K562 (cell line): ENCODE measurements at places on chromosomes 2 and 18.

DNA sequence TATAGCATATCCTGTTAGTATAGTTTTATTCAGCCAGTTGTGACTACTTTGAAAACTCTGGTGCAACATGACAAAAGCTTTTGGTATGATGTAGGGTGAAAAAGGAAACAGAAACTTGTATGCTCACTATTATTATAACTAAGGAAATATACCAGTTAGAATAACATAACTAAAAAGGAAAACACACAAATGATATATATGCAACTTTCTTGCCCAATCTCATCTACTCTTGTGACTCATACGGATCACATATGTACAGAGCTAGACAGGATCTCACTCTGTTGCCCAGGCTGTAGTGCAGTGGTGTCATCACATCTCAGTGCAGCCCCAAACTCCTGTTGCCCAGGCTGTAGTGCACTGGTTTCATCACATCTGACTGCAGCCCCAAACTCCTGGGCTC lies 12.4 kb upstream of the TLK1 start:
- DNase-seq: no peak

DNA sequence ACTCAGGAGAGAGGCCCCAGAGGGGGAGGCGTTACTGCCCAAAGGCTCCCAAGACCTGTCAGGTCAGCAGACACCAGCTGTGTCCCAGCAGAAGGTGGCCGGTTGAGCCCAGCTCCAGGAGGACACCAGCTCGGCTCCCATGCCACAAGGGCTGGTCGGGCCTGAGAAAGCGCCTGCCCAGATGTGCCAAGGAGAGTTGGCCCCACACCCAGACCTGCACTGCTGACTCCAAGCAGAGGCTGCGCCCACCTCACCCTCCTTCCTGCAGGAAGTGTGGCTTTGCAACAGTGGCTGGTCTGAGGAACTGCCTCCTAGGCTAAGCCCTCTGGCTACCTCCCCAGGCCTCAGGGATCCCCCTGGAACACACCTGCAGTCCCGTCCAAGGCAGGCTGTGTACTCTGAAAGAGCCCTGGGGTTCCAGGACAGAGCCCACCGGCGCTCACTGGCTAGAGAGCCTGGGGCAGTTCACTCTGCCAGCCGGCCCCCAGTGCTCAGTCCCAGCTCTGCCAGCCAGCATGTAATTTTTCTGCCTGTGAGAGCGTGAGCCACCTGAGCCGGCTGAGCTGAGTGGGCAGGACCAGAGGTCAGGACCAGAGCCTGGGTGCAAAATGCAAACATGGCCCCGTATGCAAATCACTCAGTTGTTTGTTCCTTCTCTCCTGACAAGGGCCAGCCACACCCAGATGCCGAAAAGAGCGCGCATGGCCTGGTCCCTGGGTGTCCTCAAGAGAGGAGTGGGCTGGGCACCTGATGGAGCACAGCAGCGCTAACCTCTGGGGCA lies 36.9 kb upstream of the PTMA start:
- DNase-seq: no peak

DNA sequence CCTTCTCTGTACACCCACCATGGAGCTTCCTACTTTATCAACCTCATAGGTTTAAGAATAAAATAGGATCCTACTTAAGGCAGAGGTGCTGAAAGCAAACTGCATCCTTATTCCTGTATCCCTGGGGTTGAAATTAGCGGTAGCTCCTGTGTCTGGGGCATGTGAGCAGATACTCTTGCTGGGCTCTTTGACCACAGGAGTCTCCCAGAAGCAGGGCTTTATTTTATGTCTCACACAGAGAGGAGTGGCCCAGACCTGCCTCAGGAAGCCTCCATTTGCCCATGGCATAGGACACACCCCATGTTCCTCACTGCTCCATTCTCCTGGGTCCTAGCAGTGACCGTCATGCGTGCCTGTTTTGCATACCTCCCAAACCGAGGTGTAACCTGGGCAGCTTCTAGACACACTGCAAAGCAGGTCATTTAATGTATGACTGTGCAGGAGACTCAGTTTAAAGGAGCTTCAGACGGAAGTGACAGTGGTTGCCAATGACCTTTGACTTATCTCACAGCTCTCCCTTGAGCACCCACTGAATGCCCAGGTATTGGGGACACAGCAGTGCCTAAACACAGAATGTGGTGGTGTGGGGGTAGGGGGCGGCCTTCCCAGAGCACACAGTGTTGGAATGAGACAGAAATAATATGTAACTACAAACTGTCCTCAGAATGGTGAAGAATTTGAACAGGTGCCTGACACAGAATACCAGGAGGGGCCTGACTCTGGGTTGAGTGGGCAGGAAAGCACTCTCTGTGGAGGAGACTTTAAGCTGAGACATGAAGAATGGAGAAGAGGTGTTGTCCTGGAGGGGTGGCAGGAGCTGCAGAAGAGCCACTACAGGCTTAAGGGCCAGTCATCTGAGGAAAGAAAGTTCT lies 3.7 kb downstream of the TMEM37 start:
- no peak for DNase-seq

DNA sequence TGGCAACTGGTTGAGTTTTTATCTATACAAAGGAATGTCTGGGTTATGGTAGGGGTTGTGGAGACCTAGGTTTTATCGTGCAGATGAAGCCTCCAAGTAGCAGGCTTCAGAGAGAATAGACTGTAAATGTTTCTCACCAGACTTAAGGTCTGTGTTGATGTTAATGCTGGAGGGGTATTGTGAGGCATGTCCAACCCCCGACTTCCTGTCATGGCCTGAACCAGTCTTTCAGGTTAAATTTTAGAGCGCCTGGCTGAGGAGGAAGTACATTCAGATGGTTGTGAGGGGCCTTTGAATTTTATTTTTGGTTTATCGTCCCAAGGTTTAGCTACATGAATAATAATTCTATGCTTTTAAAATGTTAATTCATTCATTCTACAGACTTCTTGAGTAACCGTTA lies 435.1 kb downstream of the DLGAP1 start:
- DNase-seq: no peak

- no peak for DNase-seq
These were observed 91.2 kb upstream of the TMEM18 start for GRCh38 chr2:768451-768850.

GRCh38 chr18:7908681-7909299 lies 341.7 kb downstream of the PTPRM start:
- no peak for DNase-seq

DNA sequence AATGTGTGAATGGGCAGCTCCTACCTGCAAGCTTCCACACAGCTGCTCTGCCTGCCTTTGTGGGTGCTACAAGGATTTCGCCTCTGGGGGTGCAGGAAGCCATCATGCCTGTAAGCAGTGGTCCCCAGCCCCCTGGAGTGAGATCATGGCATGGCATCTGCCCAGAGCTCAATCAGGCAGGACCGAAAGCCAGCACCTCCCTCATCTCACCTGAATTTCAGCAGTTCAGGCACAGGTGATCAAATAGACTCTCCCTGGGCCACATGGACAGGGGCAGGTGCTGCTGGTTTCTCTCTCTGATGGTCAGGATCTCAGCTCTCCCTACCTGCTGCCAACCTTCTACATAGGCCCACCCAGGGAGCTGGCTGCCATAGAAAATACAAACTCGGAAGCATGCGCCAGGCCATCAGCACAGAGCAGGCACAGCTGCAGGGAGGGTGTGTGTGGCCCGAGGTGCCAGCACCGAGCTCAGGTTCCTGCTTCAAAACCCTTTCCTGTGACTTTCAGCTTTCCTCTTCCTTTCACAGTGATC lies 133.2 kb upstream of the ID2 start:
- no peak for DNase-seq

- no peak for DNase-seq
These were observed 42.9 kb downstream of the ARID5A start for GRCh38 chr2:96579422-96579821.

DNA sequence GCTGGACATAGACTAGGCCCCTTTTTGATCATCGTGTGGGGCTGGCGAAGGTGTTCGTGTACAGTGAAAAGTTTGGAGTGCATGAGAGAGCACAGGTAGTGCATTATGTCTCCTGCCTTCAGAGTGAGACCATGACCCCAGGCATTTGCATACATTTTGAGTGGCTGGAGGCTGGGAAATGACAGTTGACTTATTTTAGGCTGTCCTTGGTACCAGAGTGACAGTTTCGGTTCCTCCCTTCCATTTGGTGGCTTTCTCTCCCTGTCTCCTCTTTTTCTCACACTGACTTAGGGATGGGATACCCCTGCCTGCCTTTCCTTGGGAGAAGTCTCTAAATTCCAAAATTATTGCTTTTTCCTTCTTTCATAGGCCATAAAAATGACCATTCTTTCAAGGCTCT lies 20.1 kb downstream of the SERPINB12 start:
- no peak for DNase-seq

GRCh38 chr18:22816266-22817176 lies 116.6 kb upstream of the RBBP8 start:
- DNase-seq: no peak

GRCh38 chr2:199433204-199433832 lies 24.4 kb downstream of the SATB2 start:
- DNase-seq: no peak

DNA sequence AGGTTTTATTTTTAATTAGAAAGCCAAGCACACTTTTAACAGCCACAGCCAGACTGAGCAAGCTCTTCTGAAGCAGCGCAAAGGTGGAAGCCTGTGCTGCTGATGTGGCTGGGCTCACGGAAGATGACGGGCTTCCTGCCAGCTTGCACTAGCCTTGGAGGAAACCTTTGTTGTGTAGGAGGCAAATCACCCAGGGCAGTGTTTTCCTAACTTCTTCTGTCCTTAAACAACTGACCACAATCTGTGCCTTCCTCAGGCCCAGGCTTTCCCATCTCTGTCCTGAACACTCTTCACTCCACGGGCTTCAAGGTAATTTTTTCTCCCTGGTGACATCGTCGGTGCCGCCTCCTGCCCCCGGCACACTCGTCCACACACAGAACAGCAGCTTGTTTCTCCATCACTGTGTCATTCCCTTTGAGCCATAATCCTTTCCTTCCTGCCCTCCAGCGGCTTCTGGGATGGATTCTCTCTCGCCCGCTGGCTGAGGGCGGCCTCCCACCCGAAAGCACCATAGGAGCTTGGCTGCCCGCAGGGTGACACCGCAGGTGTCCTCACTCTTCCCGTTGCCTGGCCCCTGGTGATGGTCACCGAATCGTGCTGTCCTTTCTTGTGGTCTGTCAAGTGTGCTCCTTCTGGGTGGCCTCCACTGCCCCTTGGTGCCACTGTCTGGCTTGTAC lies 31.1 kb upstream of the INHBB start:
- DNase-seq: no peak

DNA sequence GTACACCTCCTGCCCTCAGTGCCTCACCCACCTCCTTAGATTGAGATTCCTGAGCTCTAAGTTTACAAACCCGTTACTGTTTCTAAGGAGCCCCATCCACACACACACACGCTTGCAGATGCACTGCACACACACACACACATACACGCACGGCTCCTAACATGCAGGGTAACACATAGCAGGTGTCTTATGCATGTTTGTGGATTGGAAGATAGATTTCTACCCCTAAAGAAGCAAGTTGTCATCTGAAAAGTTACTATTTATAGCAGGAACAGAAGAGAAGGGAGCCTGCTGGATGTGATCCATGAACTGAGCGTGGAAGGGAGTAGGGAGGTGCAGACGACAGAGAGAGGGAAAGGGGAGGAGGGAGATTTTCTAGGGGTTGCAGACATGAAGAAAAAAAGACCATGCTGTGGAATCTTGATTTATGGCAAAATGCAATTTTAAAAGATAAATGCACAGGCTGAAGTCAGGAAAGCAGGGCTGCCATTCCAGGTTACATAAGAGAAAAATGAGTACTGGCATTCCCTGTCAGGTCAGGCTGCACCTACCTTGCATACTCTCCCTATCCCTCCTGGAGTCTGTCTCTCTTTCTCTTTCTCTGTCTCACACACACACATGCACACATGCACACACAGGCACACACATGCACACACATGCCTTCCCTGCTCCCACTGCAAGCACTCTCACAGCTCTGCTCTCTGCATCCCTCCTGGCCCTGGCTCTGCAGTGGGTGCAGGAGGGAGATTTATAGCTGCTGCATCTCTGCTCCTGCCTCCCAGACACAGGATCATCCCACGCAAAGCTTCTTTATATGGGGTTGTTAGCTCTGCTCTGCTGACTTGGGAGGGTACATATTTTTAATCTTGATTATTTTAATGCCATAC lies 192.6 kb upstream of the MYT1L start:
- DNase-seq: no peak

DNA sequence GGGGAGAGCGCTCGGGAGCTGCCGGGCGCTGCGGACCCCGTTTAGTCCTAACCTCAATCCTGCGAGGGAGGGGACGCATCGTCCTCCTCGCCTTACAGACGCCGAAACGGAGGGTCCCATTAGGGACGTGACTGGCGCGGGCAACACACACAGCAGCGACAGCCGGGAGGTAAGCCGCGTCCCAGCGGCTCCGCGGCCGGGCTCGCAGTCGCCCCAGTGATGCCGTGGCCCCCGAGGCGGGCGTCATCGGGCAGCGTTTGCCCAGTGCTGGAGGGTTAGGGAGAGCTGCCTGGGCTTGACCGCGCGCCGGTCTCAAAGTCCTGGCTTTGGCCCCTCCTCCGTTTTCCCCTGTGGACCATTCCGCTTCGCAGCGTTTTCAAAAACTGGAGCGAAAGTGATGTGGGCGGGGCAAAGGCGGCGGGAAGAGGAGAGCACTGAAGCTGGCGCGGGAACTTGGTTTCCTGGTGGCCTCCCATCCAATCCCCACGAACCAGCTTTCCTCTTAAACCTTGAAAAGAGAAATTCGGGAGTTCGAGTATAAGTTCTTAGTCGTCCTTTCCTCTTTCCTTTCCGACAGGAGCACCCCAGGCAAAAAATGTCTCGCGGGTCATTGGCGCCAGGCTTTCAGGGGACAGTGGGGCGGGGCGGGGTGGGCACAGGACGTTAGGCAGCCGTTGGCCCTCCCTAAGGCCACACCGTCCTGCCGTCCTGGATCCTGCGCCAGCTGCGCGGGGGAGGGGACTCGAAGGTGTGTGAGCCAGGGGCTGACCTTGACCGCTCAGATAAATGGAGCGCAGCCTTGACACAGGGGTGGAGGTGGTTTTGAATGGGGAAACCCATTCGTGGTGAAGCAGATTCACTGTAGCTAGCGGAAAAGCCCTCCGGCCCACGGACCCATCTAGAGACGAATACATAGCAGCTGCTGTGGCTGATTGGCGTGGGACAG lies 821 bp downstream of the TYMS start:
- DNase-seq: peak; percentile 83

- DNase-seq: no peak
These were observed 99.6 kb downstream of the KCTD1 start for GRCh38 chr18:26448714-26449159.

GRCh38 chr2:88078643-88079172 lies 11.1 kb downstream of the SMYD1 start:
- DNase-seq: no peak
